ENCODE measurements at places on chromosomes 13 and 19.

GRCh38 chr19:52211926-52212571 lies 22.2 kb downstream of the PPP2R1A start:
- H3K27me3 ChIP-seq: no peaks in the 10 kb centered on the region
- no peak overlapping the region for H3K27ac ChIP-seq
- H3K4me1 ChIP-seq: no peaks in the 10 kb centered on the region
- peaks cover 74% of the 10 kb centered on the region for H3K36me3 ChIP-seq

DNA sequence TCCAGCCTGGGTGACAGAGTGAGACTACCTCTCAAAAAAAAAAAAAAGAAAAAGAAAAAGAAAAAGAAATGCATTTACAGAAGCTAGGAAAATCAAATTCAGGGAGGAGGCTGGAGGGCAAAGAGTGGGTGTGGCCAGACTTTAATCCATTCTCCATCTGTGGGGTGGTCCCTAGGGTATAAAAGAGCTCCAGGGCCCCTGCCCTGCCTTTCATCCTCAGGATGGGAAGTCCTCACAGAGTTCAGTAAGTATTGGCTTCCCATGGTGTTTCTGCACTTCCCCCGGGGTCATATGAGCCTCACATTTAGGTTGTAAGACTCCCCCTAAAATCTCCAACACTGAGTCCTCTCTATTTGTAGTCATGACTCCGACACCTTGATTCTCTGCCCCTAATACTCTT lies 33.0 kb downstream of the DPRX start:
- H3K27ac ChIP-seq: no peak overlapping the region
- no peak overlapping the region for H3K4me3 ChIP-seq
- H3K27me3 ChIP-seq: no peaks in the 10 kb centered on the region
- H3K36me3 ChIP-seq: no peaks in the 10 kb centered on the region
- no peak for DNase-seq

GRCh38 chr13:85724546-85725432 lies 74.4 kb downstream of the SLITRK6 start:
- H3K4me3 ChIP-seq: no peak overlapping the region
- no peaks in the 10 kb centered on the region for H3K36me3 ChIP-seq
- H3K4me1 ChIP-seq: no peaks in the 10 kb centered on the region
- no peak overlapping the region for H3K27ac ChIP-seq
- H3K27me3 ChIP-seq: no peaks in the 10 kb centered on the region

DNA sequence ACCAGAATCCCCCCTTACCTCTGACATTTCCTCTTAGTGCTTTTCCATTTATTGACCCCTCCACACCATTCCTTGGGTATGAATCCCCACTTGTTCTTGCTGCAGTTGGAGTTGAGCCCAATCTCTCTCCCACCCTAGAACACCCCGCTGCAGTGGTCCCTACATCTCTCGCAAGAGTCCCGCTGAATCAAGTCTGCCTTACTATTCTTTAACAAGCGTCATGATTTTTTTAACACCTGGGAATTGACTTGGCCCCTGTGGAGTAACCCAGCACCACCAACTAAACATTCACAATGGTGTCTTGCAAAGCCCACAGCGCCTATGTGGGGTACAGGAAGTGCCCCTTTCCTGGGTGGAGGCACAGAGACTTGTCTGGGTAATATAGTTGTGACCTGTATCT lies 13.2 kb upstream of the ZNF599 start:
- H3K36me3 ChIP-seq: no peaks in the 10 kb centered on the region
- no peaks in the 10 kb centered on the region for H3K27me3 ChIP-seq
- no peak overlapping the region for H3K4me3 ChIP-seq
- no peaks in the 10 kb centered on the region for H3K4me1 ChIP-seq
- no peak for DNase-seq
- no peak overlapping the region for H3K27ac ChIP-seq

- no peak for DNase-seq
- no peaks in the 10 kb centered on the region for H3K36me3 ChIP-seq
- no peaks in the 10 kb centered on the region for H3K27me3 ChIP-seq
- no peak overlapping the region for H3K4me3 ChIP-seq
- H3K4me1 ChIP-seq: peaks cover 39% of the 10 kb centered on the region
These were observed 12.1 kb downstream of the MBNL2 start for GRCh38 chr13:97234236-97234635.

- no peaks in the 10 kb centered on the region for H3K36me3 ChIP-seq
- no peak for DNase-seq
- H3K27me3 ChIP-seq: no peaks in the 10 kb centered on the region
- no peaks in the 10 kb centered on the region for H3K4me1 ChIP-seq
These were observed 131.2 kb downstream of the IRS2 start for GRCh38 chr13:109655206-109655600.
